Jurkat, Clone E6-1 (cell line): ENCODE measurements at places on chromosomes 1 and 21.

DNA sequence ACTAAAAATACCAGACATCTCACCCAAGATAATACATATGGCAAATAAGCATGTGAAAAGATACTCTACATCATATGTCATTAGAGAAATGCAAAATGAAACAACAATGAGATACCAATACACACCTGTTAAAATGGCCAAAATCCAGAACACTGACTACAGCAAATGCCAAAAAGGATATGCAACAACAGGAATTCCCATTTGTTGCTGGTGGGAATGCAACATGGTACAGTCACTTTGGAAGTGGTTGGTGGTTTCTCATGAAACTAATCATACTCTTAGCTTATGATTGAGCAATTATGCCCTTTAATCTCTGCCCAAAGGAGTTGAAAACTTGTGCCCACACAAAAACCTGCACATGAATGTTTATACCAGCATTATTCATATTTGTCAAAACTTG is 6.4 kb upstream of the RGS2 start:
- DNase-seq = no peak

GRCh38 chr1:87739704-87740103 is 411.0 kb downstream of the LMO4 start:
- DNase-seq = no peak

DNA sequence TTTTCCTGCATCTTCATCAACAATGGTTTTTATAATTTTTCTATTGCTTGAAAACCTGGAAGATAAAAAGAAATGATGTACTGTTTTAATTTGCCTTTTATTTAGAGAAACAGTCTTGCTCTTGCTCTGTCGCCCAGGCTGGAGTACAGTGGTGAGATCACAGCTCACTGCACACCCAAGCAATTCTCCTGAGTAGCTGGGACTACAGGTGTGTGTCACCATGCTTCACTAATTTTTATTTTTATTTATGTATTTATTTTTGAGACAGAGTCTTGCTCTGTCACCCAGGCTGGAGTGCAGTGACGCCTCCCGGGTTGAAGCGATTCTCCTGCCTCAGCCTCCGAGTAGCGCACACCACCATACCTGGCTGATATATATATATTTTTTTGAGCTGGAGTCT is 43.0 kb upstream of the RPL11 start:
- DNase-seq = no peak

- no peak for DNase-seq
Observed at GRCh38 chr1:181102841-181103240, 14.3 kb downstream of the IER5 start.

- DNase-seq = no peak
Observed at GRCh38 chr1:173438675-173439074, 38.5 kb upstream of the PRDX6 start.

GRCh38 chr1:207868774-207869721 is 41.9 kb downstream of the CD34 start:
- no peak for DNase-seq

- DNase-seq = no peak
Observed at GRCh38 chr1:42851420-42851819, 5.0 kb downstream of the ZNF691 start.

GRCh38 chr21:34545079-34545884 is 33.3 kb upstream of the KCNE1 start:
- DNase-seq = no peak

- no peak for DNase-seq
Observed at GRCh38 chr1:236204656-236205055, 62.3 kb downstream of the GPR137B start.

- DNase-seq = no peak
Observed at GRCh38 chr1:93502571-93502970, 54.7 kb downstream of the FNBP1L start.

- DNase-seq = no peak
Observed at GRCh38 chr21:29305068-29305467, 6.3 kb downstream of the BACH1 start.

DNA sequence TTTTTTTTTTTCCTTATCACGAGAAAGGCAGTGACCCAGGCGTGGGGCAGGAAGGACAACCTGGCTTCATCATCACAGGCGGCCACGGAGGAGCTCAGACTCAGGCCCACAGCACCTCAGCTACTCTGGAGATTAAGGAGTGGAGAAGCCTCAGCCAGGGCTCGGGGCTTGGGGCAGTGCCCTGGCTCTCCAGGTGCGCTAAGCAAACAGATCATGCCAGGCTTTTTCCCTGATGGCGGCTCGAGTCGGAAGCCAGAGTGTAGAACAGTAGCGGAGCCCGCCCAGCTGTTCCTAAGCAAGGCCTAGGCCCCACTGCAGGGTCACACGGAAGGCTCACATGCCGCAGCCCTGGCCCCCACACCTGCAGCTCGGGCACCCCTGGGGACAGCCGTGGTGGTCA is 70.7 kb downstream of the AGPAT3 start:
- DNase-seq = no peak

GRCh38 chr1:154869351-154870114 is 548 bp downstream of the KCNN3 start:
- no peak for DNase-seq

DNA sequence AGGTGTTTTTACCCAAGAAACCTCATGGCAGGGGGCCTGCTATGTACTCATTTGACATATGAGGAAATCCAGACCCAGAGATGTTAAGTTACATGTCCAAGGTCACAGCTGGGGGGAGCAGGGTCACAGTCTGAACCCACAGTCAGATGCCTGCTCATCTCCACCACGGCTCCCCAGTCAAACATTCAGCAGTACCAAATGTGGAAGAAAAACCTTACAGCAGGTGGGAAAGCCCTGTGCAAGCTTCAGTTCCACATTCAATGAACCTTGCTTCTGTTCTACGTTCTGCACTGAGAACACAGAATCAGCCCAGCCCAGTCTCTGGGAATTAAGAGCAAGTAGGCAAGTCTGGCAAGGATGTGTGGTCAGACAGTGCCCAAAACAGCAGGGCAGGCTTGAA is 35.2 kb downstream of the LRP8 start:
- DNase-seq = no peak

- DNase-seq = no peak
Observed at GRCh38 chr1:229280921-229281320, 10.0 kb downstream of the RAB4A start.

DNA sequence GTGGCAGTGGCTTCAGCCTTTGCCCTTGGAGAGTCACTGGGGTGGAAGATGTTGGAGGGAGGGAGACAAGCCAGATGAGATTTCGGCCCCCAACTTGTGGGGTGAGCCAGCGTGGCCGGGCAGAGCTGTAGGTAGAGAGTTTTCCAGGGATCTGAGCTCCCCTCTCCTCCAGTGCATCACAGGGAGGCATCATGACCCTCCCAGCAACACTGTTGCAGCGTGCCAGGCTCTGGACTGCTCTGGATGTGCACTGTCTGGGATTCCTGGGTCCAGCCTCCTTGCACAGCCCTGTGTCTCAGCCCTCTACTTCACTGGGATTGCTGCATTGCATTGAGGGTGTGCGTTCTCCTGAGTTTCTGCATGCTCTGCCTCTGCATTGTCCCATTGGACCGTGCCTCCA is 8.9 kb downstream of the PTPRU start:
- DNase-seq = no peak

DNA sequence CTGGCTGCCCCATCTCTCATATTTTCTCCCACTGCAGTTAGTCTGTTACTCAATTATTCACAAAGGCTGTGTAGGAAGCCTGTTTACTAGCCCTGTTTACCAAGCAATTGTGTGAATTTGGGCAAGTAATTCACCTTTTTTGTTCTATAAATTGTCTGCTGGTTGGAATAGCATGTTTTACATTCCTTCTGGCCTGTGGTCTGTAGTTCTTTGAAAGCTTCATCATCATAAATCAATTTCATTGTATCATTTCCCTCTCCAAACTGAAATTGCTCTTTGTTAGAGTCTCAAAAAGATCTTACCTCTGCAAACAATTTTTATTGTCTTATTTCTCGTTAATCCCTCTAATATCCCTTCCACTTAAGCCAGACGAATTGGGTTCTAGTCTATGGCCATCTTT is 1059.5 kb upstream of the ADGRL4 start:
- DNase-seq = no peak

DNA sequence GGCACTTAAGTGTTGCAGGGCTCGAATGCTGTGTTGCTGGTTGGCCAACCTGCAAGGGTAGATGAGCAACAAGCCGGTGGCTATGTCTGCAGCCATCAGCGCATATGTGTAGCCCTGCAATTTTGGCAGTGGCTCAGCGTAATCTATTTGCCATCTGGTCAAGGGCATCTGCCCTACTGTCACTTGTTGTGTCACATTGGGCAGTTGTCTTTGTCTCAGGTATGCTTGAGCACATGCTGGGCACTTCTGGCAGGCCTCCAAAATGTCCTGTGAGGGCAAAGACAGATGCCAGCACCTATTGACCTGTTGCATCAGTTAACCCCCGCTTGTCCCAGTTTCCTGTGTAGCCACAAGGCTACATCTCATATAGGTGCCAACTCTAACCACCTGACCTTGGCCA is 111.8 kb downstream of the GDAP2 start:
- no peak for DNase-seq
